ENCODE measurements at places on chromosomes 16 and 17.

DNA sequence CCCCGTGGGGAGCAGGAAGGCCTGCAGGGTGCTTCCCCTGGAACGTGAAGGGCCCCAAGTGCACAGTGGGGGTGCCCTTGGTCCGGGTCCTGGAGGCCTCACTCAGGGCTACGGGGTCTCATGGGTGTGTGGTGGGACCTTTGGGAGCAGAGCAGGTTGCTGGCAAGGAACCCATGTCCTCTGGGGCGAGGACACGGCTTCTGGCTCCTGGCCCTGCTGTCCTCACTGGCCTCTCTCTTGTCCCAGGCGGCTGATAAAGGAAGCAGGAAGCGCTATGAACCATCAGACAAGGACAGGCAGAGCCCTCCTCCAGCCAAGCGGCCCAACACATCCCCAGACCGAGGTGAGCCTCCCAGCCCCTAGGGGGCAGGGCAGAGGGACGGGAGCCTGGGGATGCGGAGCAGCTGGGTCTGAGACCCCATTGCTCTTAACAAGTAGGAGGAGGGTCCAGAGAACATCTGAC lies 9.8 kb upstream of the IL17C start:
- no peak for DNase-seq

- no peak for DNase-seq
Measured at GRCh38 chr16:2331199-2331930, 9.2 kb downstream of the ABCA3 start.

DNA sequence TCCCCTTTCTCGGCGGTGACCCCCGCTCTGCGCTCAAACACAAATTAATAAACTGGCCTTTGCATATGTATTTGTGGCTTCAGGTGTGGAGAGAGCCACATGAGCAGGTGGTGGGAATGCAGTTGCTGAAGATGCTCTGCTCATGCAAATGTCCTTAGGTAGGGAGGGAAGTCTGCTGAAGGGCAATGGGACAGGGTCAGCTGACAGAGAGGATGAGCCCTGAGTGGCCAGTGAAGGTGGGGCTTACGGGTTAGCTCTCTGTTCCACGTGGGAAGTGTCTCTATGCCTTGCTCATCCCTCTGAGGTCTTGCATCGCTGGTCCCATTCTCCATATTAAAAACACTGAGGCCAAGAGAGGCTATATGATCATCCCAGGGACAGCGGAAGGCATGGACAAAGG lies 74.2 kb upstream of the CCL1 start:
- no peak for DNase-seq

GRCh38 chr17:41116297-41116696 lies 1.9 kb downstream of the KRTAP4-11 start:
- no peak for DNase-seq

DNA sequence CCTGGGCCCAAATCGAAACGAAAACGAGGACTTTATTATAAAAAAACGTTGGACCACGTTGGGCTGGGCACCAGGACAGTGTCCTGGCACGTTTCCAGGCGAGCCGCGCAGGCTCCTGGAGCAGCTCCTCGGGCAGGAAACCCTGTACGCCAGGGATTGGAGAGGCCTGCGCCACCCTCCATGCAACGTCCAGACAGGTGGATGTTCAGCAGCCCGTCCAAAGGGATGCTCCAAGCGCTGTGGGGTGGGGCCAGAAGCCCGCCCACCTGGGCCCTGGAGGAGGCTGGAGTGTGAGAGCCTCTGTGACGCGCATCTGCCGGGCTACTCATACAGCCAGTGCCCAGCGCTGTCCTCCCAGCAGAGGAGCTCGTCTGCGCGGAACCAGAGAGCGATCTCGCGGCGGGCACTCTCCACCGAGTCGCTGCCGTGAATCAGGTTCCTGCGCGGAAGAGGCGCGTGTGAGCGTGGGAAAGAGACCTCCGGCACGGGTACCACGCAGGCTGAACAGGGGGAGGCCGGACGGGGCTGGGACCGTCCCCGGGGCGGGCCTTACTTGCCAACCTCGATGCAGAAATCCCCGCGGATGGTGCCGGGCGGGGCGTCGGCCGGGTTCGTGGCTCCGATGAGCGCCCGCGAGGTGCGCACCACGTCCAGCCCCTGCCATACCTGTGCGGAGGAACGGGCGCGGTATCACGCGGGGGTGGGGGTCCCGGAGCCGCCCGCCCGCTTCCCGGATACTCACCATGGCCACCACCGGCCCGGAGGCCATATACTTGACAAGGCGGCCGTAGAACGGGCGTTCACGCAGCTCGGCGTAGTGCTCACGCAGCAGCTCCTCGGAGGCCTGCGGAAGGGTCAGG lies 785 bp downstream of the NME3 start:
- no peak for DNase-seq

DNA sequence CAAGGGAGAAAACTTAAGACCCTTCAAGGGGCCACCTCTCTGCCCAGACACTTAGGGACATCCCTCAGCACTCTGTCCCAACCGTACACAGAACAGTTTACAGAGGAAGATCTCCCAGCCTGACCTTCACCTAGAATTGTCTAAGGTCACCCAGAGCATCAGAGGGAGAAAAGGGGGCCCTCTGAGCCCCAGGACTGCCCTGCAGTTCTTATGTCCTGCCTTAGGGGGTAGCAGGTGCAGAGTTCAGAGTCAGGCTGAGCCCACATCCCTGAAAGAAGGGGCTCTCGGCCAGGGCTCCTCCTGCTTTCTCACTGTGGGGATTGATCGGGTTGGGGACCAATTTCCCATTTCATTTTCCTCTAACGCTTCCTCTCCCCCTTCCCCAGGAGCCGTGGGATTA lies 15.4 kb downstream of the CA4 start:
- no peak for DNase-seq

All from epithelial cell of proximal tubule (primary cell).